ENCODE measurements at places on chromosomes 6 and 20. TPM values are rescaled to one million over a fixed set of nuclear protein-coding genes. Genes with fewer than 3 reads are reported as not detected.

EYA2 gene
- 0.03 TPM for total RNA-seq

KCNS1 gene
- total RNA-seq: 1.4 TPM

CCN6 gene
- total RNA-seq: 0.10 TPM

FGD2 gene
- not detected for total RNA-seq

RCAN2 gene
- 2.3 TPM for total RNA-seq

ATP9A gene
- total RNA-seq: 55.8 TPM

KHDC3L gene
- not detected for total RNA-seq

TAAR2 gene
- total RNA-seq: not detected

LY6G6F gene
- total RNA-seq: not detected

ECT2L gene
- not detected for total RNA-seq

PLA2G7 gene
- not detected for total RNA-seq

PTK6 gene
- 0.10 TPM for total RNA-seq

IL20RA gene
- 0.20 TPM for total RNA-seq

Measured in smooth muscle cell of the pulmonary artery (primary cell).